ENCODE measurements at places on chromosomes 12 and 14.

DNA sequence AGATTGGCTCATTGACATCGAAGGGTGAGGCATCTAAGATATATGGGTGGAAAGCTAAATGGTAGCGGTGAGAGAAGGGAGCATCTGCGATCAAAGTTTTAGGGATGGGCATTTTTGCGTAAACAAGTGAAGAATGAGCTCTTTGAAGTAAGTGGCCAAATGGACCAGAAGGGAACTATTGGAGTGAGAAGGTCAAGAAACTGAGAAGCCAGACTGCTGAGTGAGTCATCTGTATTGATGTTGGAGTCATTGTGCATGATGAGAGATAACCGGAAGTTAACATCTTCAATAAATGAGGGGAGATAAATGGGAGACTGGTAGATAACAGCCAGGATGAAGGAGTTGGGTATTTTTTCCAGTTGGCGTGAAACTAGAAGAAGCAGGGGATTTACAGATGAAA, 271.9 kb upstream of the PDE3A start:
- DNase-seq, result no peak

- DNase-seq, result no peak
Observed at GRCh38 chr12:1879633-1880032, 38.8 kb downstream of the CACNA2D4 start.

GRCh38 chr14:75335571-75335970, 56.9 kb downstream of the FOS start:
- DNase-seq, result peak; percentile 27

GRCh38 chr14:53472306-53472705, 319.2 kb upstream of the DDHD1 start:
- DNase-seq, result no peak

DNA sequence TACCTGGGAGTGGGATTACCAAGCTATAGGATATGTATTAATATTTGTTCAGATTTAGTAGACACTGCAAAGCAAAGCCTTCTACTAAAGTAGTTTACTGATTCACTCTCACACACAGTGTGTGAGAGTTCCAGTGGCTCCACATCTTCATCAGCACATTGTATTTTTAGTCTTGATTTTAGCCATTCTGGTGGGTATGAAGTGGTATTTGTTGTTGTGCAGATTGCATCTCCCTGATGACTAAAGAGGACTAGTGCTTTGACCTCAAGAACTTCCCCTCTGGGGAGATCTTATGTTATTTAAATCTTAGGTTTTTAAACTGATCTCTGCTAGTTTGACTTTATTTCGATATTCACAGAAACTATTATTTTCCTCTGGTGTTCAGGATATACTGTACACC, 479.7 kb upstream of the RGS6 start:
- no peak for DNase-seq

DNA sequence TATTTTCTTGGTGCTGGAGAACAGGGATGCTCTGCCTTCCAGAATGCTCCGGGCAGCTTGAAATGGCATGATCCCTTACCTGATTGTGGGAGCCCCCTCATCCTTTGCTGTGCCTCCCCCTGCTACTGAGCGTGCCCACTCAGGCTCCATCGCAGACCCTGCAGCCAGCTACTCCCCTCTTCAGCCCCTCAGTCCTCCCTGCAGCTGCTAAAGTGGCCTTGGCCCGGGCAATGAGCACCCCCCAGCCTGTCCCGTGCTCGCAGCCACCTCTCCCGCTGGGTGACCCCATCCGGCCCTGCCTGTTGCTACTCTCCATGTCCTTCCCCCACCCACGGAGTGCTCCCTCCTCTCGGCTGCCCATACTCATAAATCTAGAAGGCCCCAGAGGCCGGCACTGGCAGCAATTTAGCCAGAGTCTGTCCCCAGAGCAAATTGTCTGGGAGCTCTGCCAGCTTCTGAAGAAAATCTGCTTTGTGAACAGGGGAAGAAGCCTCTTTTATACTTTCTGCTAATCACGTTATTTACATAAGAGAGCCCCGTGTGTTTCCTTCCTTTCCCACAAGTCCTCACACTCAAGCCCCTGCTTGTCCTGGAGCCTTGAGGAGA, 143.7 kb upstream of the FRMD6 start:
- DNase-seq, result peak; percentile 49

GRCh38 chr12:95446506-95446900, 27.4 kb upstream of the METAP2 start:
- no peak for DNase-seq

DNA sequence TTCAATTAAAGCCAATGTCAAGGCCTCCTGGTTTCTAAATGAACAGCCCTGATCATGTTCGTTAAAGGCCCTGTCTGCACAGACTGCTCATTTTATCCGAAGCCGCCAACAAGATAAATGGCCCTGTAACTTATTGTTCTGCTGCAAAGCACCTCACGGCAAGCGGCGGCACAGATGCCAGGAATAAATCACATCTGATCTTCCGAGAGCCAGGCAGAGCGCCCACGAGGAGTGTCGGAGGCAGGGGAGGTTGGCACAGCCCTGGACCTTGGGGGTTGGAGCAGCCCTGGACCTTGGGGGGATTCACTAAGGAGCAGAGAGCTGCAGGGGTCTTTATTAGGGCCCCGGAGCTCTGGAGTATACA, 110.5 kb downstream of the SCARB1 start:
- DNase-seq, result no peak

DNA sequence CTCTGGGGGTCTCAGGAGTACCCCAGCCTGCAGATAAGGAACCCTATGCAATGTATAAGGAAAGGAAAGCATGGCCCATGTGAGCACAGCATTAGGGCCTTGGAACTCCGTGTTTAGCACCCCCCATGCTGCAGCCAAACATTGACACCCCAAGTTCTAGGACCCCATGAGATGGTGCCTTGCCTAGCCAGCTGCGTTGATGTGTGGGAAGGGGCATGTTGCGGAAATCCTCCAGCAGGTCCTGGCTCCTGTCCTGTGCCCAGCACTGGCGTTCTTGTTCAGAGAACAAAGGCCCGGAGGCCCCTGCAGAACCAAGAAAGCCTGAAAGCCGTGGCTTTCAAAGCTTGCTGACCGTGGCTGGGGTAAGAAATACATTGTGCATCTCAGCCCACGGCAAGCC, 99.4 kb upstream of the DIO3 start:
- DNase-seq, result no peak

- no peak for DNase-seq
Observed at GRCh38 chr14:64753999-64754398, 49.8 kb downstream of the PLEKHG3 start.

GRCh38 chr12:82438356-82438755, 80.0 kb downstream of the METTL25 start:
- no peak for DNase-seq

DNA sequence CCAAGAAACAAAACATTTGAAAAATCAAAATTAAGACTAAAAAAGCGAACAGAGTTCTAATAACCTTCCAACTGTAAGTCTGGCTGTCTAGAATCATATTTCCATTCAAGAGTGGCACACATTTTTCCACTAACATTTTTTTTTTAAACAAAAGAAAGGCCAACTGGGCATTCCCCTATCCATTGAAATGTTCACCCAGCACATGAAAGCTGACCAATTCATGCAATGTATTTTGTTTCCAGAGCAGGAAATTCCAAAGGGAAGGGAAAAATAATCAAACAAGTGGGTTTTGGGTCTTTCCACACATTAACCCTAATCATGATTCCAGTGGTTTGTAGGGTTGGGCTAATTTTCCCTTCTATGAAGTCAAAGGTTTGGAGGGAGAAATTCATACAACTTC, 206.5 kb downstream of the CALM1 start:
- no peak for DNase-seq

- DNase-seq, result no peak
Observed at GRCh38 chr14:32679927-32680612, 258.6 kb upstream of the NPAS3 start.
